ENCODE measurements at places on chromosomes 6 and 20. TPM values are rescaled to one million over a fixed set of nuclear protein-coding genes. Genes with fewer than 3 reads are reported as not detected.

FOXA2 gene
- 0.42 TPM for total RNA-seq

PNPLA1 gene
- not detected for total RNA-seq

FLRT3 gene
- total RNA-seq: 2.2 TPM

TEAD3 gene
- 13.0 TPM for total RNA-seq

PDE10A gene
- 1.5 TPM for total RNA-seq

MEI4 gene
- not detected for total RNA-seq

KIF13A gene
- 72.9 TPM for total RNA-seq

SLC35B3 gene
- 5.6 TPM for total RNA-seq

DNA sequence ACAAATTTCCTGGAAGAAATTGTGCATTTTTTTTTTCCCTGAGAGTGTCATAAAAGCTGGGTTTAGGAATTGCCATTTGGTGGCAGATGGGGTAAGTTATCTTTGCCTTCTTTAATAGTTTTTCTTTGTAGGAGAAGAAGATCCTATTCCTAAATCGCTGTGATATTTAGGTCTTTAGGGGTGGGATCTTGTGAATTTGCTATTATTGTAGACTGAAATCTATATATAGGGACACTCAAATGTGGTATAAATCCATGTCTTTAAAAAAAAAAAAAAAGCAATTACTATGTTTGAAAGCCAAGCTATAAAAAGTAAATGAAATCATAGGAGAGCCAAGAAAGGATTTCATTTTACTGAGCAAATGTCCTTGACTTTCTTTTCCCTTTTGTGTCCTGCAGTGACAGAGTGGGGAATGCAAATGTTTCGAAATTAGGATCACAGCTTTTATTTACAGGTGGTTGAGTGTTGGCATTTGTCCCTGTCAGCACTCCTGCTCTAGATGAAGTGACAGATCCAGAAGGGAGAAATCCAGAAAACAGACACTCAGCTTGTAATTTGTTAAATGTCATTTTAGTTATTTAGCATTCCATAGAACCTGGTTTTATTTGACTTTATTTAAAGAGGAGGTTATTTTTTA, 29.4 kb downstream of the TIAM2 start:
- H3K27me3 ChIP-seq: no peaks in the 10 kb centered on the region
- peaks cover 7% of the 10 kb centered on the region for H3K4me1 ChIP-seq

DNA sequence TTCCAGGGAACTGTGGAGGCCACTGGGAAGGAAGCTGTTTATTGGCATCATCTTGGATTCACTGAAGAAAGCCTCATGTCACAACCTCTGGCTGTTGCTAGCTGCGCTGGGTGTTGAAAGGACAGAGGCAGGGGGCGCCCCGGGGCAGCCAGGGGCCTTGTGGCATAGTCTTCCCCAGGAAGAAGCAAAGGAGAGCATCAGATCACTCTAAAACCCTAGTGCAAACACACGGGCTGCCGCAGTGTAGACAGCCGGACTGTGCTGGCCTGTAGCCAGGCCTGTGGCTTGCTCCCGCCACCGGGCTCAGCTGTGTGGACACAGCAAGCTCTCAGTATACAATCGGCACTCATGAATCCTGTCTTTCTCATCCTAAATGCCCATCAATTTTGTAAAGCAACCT, 23.8 kb upstream of the SMOC2 start:
- H3K4me1 ChIP-seq: no peaks in the 10 kb centered on the region
- no peak overlapping the region for H3K27ac ChIP-seq
- H3K4me3 ChIP-seq: no peak overlapping the region
- DNase-seq: no peak
- no peaks in the 10 kb centered on the region for H3K36me3 ChIP-seq
- H3K27me3 ChIP-seq: no peaks in the 10 kb centered on the region

DNA sequence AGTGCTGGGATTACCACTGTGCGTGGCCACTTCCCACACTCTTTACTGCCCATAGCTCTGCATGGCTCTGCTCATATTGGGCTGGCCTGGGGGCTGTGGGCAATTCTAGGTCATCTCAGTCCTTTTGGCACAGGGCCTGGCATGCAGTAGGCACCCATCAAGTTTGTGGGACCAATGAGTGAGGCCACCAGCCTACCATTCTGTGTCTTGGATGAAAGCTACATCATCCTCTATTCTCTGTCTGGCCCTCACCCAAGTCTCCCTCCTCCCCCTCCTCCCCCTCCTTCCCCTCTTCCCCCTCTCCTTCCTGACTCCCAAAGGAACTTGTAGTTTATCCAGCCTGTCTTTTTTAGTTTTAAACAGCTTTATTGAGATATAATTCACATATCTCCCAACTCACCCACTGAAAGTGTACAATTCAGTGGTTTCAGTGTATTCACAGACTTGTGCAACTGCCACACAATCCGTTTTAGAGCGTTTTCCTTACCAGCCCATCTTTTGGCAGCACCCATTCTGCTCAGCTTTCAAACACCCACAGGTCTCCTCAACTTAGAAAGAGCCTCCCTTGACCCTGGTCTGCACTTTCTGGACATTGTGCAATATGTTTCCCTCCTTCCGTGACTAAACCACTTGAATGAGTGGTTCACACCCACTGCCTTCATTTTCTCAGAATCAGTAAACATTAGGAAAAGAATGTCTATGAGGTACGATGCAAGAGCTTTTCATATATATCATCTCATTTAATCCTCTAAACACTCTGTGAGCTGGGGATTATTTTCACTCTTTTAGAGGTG, 21.5 kb upstream of the MRPS18A start:
- no peak overlapping the region for H3K4me3 ChIP-seq
- no peaks in the 10 kb centered on the region for H3K36me3 ChIP-seq
- peak overlapping the region; percentile 51 for H3K27ac ChIP-seq
- H3K27me3 ChIP-seq: no peaks in the 10 kb centered on the region
- no peaks in the 10 kb centered on the region for H3K4me1 ChIP-seq

- H3K4me3 ChIP-seq: peak overlapping the region; percentile 48
- no peaks in the 10 kb centered on the region for H3K36me3 ChIP-seq
- H3K4me1 ChIP-seq: peaks cover 8% of the 10 kb centered on the region
- H3K27ac ChIP-seq: peak overlapping the region; percentile 66
Observed at GRCh38 chr6:17584241-17584803, 15.8 kb upstream of the FAM8A1 start.

GRCh38 chr6:143732536-143732935, 54.8 kb downstream of the PHACTR2 start:
- H3K4me1 ChIP-seq: peaks cover 42% of the 10 kb centered on the region
- no peak for DNase-seq
- H3K27ac ChIP-seq: no peak overlapping the region
- H3K27me3 ChIP-seq: no peaks in the 10 kb centered on the region
- H3K36me3 ChIP-seq: no peaks in the 10 kb centered on the region

GRCh38 chr6:22614547-22614946, 45.2 kb downstream of the HDGFL1 start:
- H3K27ac ChIP-seq: no peak overlapping the region
- H3K4me3 ChIP-seq: no peak overlapping the region
- peaks cover 8% of the 10 kb centered on the region for H3K4me1 ChIP-seq
- DNase-seq: no peak

DNA sequence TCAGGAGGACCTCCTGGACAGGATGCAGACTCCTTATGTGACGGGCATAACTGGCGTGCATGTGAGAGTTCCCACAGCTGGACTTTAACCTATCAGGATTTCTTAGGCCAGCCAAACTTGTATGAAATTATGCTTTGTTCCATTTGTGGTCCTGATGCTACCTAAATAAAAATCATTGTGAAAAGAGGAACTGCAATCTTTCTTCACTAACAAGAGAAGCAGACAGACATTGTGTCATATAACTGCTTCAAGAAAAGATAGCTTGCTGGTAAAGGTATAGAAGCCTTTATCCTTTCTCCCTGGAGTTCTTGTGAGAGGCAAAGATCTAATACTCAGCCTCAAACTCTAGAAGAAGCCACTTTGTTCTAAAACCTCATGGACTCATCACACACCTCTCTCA, 87.5 kb upstream of the ENPP5 start:
- no peak overlapping the region for H3K4me3 ChIP-seq
- H3K27me3 ChIP-seq: no peaks in the 10 kb centered on the region
- H3K4me1 ChIP-seq: peaks cover 38% of the 10 kb centered on the region
- H3K36me3 ChIP-seq: no peaks in the 10 kb centered on the region
- H3K27ac ChIP-seq: no peak overlapping the region
- no peak for DNase-seq

- no peak for DNase-seq
- H3K36me3 ChIP-seq: no peaks in the 10 kb centered on the region
- H3K4me1 ChIP-seq: no peaks in the 10 kb centered on the region
- no peak overlapping the region for H3K27ac ChIP-seq
Observed at GRCh38 chr20:46246559-46246958, 61.7 kb downstream of the CDH22 start.

DNA sequence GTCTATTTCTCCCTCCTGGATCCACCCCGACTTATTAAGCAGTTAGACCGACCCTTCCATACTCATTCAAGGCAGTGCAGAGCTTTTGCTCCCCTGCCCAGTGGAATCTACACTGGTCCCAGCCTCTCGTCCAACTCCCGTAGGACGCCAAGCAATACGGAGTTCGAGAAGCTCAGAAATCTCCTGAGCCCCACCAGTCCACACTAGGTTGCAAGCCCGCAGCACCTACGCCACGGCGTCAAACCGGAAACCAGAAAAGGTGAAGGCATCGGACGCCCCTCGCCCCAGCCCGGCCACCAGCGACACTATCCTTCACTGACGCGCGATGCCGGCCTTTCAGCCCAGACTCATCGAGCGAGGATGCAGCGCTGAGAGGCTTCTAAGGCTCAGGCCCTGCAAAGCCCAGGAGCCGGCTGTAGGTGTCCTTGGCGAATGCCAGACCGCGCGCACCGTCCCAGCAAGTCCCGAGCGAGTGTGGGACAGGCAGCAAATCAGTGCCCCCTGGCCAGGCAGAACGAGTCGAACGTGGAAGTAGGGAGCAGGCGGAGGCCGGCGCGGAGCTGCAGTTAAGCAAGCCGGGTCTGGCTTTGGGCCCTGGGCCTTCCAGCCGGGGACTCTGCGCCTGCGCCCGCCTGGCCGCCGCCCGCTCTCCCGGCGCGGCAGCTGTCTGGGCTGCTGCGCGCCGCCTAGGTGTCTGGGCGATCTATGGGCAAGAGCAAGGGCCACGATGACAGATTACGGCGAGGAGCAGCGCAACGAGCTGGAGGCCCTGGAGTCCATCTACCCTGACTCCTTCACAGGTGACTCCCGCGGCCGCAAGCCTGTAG, at the start of gene RWDD1:
Gene RWDD1 (plus strand): TSS at position 649 of the 827 bp plus-strand sequence. CDS start 79 bp downstream, at position 728.
- H3K4me3 ChIP-seq: peak within 1 kb of the TSS; percentile 77
- H3K27me3 ChIP-seq: no peaks in the 10 kb centered on the region
- peak within 1 kb of the TSS; percentile 88 for H3K27ac ChIP-seq
- DNase-seq: peak; percentile 99

DNA sequence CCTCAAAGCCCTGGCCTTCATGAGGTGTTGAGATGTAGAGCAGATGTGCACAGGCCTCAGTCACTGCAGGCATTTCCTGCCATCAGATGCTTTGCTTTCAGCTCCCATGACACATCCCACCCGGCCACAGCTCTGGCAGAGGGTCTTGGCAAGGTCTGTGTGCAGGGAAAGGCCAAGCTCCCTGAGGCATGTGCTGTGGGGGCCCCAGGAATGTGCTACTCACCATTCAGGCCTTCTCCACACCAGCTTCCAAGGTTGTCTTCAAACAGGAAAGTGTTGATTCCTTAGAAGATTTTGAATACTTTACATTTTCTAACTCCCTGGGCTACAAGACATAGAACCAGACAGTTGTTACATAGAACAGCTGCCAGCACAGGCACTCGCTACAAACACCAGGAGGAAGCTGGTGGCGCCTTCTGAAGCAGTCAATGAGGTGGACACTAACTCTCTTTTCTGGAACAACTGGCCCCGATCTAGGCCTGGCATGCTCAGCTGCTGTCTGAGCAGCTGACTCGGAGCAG, 27.8 kb downstream of the CASS4 start:
- no peaks in the 10 kb centered on the region for H3K36me3 ChIP-seq
- H3K4me3 ChIP-seq: no peak overlapping the region
- DNase-seq: peak; percentile 24
- no peaks in the 10 kb centered on the region for H3K27me3 ChIP-seq
- no peaks in the 10 kb centered on the region for H3K4me1 ChIP-seq
